Adrenal gland (tissue), 19 donors: ENCODE measurements at places on chromosomes 5 and 9.

GRCh38 chr9:2335260-2335659, 286.3 kb upstream of the VLDLR start:
- DNase-seq, result no peak

DNA sequence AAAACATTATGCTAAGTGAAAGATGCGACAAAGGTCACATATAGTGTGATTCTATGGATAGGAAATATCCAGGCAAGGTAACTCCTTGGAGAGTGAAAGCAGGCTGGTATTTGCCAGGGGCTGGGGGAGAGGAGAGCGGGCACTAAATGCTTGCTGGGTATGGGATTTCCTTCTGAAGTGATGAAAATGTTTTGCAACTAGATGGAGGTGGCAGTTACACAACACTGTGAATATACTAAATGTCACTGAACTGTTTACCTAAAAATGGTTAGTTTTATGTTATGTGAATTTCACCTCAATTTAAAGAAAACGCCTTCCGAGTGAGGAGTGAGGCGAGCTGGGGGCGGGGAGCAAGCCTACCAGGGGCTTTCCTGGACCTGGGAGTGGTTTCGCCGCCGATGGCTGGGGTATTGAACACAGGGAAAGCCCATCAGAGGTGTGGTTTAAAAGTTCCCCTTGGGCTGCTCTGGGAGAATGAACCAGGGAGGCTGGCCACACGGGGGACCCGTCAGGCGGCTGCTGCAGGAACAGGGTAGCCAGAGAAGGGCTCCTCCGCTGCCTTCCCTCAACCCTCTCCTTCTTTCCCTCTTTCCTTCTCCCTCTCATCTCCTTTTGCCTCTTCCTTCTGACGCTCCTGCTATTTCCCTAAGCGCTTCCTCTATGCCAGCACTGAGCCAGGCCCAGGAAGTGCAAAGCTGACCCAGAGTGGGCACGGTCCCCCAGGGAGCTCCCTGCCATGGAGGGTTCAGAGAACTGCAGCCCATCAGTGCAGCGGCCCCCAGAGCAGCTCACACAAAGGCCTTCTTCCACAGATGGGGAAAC, 4.9 kb downstream of the AKNA start:
- no peak for DNase-seq

DNA sequence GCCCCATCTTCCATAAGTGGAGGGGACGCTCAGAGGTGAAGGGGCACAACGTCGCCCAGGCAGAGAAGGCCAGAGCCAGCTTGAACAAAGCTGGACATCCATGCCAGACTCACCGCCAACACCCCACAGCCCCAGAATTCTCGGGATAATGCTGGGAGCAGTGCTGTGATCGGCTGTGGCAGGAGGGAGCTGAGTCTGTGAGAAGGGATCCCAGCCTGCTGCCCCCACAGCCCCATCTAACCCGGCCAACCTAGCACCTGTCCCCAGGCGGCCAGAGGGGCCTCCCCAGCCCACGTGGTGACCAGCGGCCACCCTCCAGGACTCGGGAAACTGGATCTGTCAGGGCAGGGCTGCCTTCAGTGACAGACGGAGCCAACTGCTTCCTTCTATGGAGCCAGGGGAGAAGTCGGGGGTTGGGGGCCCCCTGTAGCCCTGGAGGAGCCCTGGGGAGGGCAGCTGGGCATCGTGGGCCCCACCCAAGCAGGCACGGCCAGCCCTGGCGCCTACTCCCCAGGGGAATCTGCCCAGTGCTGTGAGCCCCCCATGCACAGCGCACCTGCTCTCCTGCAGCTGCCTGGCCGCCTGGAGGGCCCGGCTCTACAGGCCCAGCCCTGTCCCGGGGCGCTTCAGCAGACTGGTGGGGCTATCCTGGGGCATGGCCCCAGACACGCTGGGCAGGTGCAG, 6.0 kb downstream of the BRD3 start:
- no peak for DNase-seq

DNA sequence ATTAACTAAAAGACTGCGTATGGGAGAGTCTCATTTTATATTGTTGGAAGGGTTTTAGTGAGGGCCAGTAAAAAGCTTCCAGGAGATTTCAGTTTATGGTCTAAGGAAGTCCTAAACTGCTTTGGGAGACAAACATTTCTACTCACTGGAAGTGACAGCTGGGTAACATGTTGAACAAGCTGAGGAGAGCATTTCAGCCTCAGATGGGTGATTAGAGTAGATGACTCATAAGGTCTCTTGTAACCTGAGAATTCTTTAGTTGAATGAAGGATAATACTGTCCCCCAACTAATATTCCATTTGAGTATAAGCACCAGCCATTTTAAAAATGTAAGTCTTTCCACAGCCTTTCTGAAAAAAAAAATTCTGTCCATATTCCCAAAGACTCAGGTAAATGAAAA, 218.0 kb upstream of the C9orf72 start:
- no peak for DNase-seq

GRCh38 chr9:13478160-13478559, 198.7 kb upstream of the MPDZ start:
- DNase-seq, result no peak

GRCh38 chr5:122559676-122560075, 215.2 kb upstream of the SNX2 start:
- DNase-seq, result no peak

DNA sequence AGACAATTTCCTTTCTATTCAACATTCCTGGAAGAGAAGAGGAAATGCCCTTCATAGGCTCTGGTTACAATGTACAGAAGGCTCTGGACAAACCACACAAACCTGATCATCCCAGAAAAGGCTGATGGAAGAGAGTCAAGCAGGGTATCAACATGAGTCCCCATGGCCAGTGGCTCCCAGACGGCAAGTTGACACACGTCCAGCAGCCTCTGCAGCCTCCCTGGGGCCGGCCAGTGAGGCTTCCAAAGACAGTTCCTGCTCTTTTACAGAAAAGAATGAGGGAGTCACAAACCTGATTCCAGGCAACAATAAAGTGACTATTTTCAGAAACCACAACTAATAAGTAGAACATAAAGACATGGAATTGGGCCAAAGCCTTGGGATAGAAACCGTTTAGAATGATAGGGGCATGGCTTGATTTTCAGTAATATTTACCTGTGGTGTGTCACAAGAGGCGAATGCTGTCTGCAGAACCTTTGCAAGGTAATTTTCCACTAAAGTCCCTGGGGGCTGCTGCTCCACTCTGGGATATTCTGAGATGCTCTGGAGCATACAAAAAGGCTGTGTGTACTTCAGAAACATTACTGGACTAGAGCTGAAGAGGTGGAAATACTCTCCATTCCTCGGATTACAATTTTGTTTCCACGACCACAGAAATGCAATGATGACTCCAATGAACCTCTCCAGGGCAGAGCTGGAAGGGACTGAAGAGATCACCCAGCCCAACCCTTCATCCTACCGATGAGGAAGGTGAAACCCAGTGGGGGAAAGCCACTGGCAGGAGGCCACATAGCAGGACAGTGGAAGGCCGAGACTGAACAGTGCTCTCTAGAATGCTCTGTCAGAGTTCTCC, 10.4 kb downstream of the MED27 start:
- no peak for DNase-seq

- no peak for DNase-seq
Observed at GRCh38 chr5:81805086-81805485, 54.2 kb upstream of the SSBP2 start.

GRCh38 chr9:99966716-99967115, 60.3 kb downstream of the STX17 start:
- DNase-seq, result peak; percentile 16

DNA sequence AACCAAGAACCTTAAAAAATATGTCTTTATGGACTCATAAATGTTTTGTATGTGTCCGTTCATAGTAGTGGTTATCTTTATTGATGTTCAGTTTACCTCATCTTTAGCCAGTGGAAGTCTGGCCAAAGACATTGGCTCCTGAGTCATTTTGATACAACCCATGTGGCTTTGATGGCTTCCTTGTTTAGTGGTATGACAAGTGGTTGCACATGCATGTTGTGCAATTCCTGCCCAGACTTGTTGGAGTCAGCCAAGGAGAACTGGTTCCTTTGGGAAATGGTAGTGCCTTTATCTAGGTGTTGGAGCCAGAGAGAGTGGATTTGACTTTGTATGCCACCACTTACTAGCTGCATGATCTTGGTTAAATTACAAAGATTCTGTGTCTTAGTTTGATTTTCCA, 94.3 kb downstream of the RPS23 start:
- DNase-seq, result no peak

DNA sequence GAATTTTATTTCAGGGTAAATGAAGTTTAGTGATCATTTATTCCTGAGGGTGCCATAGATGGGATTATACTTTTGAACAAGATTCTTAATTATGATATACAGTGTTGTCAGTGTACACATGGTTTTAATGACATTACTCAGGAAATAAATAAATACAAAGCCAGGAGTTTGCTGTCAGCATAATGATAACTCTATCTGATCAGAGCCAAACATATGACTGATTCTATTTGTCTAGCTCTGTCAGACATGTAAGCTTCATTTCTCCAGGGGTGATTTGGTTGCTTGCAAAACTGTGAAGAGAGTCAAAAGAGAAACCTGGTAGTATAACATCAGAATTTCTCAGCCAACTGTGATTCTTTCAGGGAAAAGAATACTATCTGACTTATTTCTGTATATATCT, 1425.8 kb upstream of the C9orf72 start:
- DNase-seq, result no peak

DNA sequence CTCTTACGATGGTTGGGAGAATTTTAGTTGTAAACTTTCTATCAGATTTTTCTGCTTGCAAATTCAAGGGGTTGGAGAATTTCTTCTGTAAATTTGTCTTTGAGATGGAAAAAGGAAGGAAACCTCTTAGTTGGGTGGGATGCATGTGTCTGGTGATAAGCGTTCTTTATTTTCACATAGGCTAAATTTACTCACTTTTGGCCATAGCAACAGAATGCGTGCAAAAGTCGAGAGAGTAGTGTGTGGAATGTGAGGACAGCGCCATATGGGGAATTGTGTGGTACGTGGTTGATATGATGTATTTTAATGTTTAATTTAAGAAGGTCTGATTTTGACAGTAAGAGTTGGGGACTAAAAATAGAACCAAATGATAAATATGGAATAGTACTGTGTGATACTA, 282.2 kb downstream of the TAF11L14 start:
- no peak for DNase-seq

DNA sequence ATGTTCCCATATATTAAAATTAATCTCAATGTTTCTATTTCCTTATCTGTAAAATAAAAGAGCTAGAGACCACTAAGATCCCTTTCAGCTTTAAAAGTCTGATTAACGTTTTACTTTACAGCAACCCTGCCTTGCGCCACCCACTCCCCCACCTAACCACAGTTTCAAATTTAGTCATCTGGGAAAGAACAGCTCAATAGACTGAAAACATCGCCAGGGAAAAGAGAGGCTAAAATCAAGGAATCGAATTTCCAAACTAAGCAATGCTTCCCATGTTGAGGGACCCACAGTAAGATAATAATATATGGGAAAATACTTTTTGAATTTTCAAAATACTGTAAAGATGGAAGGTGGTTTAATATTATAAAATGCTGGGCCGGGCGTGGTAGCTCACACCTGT, 6.6 kb downstream of the SAXO1 start:
- DNase-seq, result no peak

- no peak for DNase-seq
Observed at GRCh38 chr9:104987743-104988142, 59.8 kb upstream of the ABCA1 start.

DNA sequence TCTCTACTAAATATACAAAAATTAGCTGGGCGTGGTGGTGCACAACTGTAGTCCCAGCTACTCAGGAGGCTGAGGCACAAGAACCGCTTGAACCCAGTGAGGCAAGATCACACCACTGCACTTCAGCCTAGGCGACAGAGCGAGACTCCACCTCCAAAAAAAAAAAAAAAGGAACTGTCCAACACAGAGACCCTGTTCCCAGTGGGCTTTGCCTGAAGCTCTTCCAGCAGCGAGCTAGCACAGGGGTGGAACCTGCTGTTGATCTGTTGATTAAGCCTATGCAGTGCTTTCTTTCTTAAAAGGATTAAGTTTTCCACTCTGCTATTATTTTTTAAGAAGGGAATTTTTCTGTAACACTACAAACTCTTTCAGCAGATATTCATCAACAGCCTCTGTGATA, 171.0 kb upstream of the TUT7 start:
- no peak for DNase-seq

- no peak for DNase-seq
Observed at GRCh38 chr9:130064621-130065020, 10.9 kb downstream of the GPR107 start.

- DNase-seq, result no peak
Observed at GRCh38 chr5:138616508-138616907, 41.3 kb upstream of the HSPA9 start.

DNA sequence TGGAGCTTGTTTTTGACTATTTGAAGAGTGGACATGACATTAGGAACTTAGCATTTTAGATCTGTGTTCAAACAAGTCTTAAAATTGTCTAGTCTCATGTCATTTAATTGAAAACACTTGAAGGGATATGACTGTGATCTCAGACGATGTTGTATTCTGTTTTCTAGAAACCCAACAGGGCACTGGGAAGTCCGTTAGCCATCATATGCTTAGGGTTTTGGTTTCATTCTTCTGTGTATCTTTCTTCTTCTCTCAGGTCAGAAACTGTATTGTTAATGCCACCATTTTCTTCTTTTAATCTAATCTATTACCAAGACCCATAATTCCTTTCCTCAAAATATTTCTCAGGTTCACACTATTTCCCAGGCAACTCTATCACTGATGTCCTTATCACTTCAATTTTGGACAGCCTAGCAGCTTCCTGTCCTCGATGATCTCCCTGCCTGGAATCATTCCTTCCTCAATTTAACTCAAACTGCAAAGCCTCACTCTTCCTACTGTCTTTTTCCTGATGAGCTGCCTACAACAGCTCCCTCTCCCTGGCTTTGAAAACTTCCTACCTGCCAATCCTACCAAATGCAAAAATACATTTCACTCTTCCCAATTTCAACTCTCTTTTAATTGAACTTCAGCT, 77.7 kb downstream of the MEF2C start:
- DNase-seq, result no peak

- DNase-seq, result no peak
Observed at GRCh38 chr5:142911775-142912174, 141.6 kb downstream of the ARHGAP26 start.

DNA sequence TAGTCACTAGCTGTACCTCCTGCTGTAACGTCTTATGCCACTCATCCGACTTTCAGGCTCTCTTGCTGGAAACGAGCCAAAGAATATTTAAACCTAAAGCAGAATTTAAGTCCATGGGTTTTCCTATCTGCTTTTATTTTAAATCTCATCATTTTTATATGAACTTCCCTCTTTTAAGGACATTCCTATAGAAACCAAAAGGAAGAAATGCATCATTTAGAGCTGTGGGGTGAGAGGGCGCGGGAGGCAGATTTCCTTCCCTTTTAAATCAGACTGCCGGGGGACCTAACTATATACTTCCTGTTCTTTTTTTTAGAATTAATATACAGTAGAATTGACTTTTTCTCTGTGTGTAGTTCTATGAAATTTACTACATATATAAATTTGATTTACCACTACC, 468.8 kb downstream of the BNC2 start:
- no peak for DNase-seq

GRCh38 chr9:91711755-91712601, 238.1 kb downstream of the ROR2 start:
- no peak for DNase-seq

DNA sequence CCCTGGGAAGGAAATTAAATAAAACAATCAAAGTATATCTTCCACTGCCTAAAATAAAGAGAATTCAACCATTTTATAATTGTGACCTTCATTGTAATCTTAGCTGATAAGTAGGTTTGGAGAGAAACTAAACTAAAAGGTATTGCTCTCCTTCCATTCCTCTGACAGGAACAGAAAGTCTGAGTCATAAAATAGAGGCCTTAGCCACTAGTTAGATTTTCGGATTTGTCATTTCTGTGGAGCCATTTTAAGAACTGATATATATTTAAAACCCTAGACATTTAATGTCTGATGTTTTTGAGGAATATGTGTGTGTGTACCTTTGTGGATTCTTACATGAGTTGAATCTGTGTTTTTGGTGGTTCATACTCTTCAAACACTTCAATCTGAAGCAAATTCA, 11.8 kb upstream of the TMC1 start:
- no peak for DNase-seq
